ENCODE measurements at places on chromosomes 3 and 15.

GRCh38 chr3:148203297-148204010, 494.2 kb upstream of the AGTR1 start:
- peak; percentile 60 for DNase-seq

DNA sequence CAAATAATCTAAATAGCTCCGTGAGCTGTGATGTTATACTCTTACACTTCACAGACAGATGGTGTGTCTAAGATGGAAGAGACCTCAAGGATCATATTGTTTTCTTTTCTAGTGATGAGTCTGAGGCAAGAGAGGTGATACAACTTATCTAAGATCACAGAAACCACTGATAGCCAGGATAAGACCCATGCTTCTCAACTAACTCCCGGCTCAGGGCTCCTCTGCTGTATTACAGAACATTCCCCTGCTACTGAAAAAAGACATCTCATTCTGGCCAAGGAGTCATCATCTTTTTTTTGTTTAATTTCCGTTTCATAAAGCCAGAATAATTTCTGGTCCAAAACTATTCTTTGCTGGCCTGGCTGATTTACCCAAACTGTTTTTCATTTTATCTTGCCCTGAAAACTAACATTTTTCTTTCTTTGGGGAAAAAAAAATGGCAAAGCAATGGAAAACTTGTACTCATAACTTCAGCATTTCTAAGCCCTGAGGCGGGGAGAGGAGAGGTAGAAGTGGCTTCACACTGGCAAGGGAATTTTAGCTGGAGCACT, 46.9 kb upstream of the GAP43 start:
- no peak for DNase-seq

GRCh38 chr3:47015151-47015550, 35.7 kb downstream of the NBEAL2 start:
- no peak for DNase-seq

- peak; percentile 81 for DNase-seq
Observed at GRCh38 chr15:29888646-29889045, 66.4 kb upstream of the TJP1 start.

DNA sequence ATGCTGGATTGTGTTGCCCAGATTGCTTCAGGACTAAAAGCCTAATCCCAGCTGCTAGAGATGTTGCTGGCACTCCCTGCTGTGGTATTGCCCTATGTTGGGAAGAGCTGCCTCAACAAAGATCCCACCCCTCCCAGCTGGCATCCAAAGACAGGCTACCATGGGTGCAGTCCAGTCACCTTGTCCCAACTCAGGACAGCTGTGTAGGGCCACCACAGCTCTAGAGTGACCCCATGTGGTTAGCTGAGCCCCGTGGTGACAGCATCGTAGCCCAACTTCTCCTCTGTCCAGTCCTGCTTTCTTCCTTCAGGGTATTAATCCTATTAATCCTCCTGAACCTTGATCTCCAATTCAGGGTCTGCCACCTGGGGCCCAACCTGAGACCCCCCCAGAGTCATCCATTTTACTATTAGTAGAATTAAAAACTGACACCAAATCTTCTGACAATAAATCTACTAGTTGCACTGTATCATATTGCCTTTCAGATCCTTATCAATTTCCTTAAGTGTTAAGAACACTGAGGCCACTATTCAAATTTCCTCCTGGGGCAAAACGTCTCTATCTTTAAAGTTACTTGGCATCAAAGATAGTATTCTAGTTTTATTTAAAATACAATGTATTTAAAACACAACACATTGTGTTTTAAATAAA, 83.5 kb downstream of the AQP9 start:
- peak; percentile 34 for DNase-seq

GRCh38 chr3:194686816-194687637, 1.3 kb downstream of the FAM43A start:
- peak; percentile 56 for DNase-seq

GRCh38 chr3:17044855-17045254, 160.1 kb downstream of the PLCL2 start:
- DNase-seq, result no peak

DNA sequence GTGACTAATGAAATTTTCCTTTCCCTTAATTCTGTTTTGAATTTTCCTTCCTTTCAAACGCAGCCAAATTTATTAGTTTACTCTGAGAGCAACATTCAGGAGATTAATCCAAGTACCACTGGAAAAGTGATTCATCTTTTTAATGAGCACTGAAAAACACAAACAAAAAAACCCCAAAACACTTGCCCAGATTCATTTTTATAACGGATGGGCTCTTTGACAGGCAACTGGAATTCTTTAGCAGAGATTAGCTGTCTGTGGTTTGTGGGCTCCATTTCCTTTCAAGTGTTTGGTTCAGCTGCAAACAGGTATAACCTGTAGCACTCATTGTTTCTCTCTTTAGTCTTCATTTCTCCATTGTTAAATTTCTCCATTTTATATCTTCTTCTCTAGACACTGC, 3.1 kb upstream of the POLR2M start:
- no peak for DNase-seq

DNA sequence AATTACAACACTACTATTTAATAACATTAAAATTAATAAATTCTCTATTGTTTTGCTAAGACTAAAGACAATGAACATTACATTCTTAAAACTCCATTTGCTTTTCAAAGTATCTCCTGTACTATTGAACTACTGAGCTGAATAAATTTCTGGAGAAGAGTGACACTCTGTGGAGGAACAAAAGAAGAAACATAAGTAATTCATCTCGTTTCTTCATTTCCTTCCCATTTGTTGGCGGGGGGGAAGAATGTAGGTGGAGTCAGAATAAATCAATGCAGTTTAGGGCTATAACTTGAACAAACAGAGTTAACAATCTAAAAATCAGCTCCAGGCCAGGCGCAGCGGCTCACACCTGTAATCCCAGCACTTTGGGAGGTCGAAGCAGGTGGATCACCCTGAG, 32.7 kb downstream of the EFHB start:
- DNase-seq, result peak; percentile 27

DNA sequence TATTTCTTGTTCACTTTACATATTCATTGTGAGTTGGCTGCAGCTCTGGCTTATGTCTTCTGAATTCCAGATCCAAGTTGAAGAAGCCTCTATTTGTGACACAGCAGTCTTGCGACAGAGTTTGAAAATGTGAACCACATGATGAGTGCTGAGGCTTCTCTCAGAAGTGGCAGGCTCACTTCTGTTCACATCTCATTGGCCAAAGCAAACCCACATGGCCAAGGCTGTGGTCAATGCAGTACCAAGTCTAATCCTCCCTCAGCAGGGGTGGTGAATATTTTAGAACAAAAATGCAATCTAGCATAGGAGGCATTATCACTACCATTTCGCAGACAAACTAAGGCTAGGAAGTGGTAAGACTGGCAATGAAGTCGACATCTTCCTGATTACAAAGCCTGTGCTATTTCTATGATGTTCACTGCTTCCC, 45.2 kb downstream of the CDCP1 start:
- DNase-seq, result peak; percentile 73

DNA sequence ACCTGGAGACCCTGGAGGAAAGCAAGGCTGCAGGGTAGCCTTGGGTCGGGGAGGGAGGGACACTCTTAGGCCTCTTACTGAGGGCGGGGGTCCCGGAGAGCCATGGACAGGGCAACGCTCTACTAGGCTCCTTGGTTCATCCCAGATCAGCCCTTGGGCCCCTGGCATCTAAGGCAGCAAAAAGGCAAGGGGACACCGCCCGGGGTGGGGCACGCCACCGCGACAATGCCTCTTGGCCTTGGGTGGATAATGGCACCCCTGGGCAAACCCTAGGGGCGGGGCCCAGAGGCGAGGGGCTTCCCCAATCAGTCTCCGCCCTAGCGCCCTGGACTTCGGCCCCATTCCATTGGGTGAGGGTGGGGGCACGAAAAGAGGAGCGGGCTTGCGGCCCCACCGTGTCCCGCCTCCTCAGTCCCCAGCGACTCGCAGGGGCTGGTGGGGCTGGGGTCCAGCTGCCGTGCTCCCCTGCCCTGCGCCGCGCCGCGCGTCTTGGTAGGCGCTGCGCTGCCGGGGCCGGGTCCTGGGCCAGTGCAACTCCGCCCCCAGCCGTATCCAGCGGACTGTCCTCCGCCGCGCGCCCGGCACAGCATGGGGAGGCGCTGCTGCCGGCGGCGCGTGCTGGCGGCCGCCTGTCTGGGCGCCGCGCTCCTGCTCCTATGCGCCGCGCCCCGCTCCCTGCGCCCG, at the start of gene CHST13:
Gene CHST13 (plus strand): TSS at position 411 of the 684 bp plus-strand sequence. CDS start 178 bp downstream, at position 589.
- DNase-seq, result peak; percentile 76

- DNase-seq, result no peak
Observed at GRCh38 chr3:157023226-157023625, 136.7 kb downstream of the CCNL1 start.

DNA sequence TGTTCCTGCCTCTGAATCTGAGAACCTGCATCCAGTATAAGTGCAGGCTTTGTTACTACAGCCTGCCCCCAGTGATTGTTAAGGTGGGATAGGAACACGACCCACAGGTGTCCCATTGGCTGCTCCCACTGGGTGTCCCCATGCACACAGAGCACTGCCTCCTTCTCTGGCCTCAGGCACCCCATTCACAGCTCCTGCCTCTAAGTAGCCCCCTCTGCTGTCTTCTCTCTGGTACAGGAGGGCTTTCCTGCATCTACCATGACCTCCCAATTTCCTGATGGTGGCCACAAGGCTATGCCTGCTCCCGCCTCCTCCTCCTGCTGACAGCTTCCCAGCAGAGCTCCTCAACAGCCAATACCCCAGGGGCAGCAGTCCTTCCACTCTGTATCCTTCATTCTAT, 238.6 kb upstream of the TMC3 start:
- no peak for DNase-seq
